ENCODE measurements at places on chromosomes 4 and X. TPM values are rescaled to one million over a fixed set of nuclear protein-coding genes. Genes with fewer than 3 reads are reported as not detected.
A peak's percentile ranks its signal among the peaks of the same experiment; 100 is the strongest.

DNA sequence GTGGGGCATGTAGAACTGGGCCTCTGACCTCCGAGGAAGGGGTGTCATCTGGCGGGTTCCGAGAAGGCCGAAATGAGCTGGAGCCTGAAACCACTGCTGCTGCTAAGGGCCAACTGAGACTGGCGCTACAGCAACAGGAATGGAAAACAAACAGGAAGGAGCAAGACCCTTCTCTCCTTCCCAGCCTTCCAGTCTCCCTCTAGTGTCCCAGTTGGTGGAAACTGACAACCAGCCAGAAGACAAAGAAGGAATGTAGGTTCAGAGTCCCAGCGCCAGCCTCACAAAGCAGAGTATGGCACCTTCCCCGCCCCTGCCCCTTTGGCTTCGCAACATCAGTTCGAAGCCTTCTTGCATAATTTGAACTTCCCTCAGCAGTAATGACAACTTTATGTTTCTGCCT is 24.4 kb upstream of the PDZD4 start:
- no peak for DNase-seq

GRCh38 chr4:42638321-42638720 is 18.6 kb downstream of the ATP8A1 start:
- DNase-seq = no peak

Gene NXF2B
- total RNA-seq = not detected

- DNase-seq = peak; percentile 12
These were observed 106.1 kb downstream of the CHM start for GRCh38 chrX:85941275-85941674.

Gene PCSK1N
- 0.26 TPM for total RNA-seq

Gene ARHGAP24
- total RNA-seq = 11.1 TPM

DNA sequence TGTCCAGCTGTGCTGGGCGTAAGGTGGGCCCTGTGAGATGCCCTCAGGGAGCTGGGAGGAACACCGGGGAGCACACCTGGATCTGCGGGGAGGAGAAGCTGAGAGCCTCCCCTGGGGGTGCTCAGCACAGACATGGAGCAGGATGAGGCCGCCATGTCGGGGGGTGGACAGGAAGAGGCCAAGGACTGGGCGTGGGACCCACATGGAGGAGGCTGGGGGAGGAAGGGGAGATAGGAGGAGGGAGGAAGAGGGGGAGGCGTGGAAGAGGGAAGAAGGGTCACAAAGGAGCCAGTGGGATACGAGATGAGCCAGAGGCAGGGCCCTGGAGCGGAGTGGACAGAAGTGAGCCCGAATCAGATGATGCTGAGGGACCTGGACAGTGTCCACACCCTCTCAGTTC is 66.3 kb downstream of the ZFYVE28 start:
- DNase-seq = no peak

DNA sequence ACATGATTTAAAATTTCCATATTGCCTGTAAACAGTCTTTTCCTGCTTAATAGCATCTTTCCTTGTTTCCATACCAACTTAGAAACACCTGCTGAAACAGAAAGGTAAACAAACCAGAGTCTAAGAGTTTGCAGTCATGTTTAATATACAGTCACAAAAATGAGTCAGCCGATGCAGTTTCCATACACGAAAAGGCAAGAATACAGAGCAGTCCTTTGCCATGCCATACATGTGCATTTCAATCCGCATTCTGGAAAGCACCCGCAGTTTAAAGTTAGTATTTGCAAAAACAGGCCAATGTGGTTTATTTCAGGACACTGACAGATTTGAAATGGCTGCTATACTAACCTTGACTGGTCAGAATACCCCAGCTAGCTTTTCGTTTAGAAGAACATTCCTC is 32.1 kb downstream of the ASB5 start:
- peak; percentile 51 for DNase-seq

Gene F11
- not detected for total RNA-seq

Gene ELF2
- 27.1 TPM for total RNA-seq

Data from bronchial epithelial cell (primary cell).